Caki2 (cell line): ENCODE measurements at places on chromosomes 1 and 21. TPM values are rescaled to one million over a fixed set of nuclear protein-coding genes. Genes with fewer than 3 reads are reported as not detected.
A peak's percentile ranks its signal among the peaks of the same experiment; 100 is the strongest.

- DNase-seq, result no peak
These were observed 710 bp downstream of the GLRX2 start for GRCh38 chr1:193104502-193104906.

DNA sequence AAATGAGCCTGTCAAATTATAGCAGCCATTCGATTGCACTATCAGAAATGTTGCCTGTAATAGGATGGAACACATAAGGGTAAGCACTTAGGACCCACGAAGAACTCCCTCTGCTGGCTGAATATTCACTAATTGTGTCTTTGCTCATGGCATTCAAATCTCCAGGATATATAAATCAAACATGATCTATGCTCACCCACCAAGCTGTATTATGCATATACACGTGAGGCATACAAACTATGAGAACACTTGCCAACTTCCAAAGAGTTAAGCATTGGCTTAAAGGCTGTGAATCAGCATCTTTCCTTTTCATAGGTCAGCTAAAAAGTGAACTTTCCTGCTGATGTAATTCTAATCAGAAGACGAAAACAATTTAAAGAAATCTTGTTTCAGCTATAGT is 34.5 kb downstream of the TMPRSS15 start:
- peak; percentile 6 for DNase-seq

DNA sequence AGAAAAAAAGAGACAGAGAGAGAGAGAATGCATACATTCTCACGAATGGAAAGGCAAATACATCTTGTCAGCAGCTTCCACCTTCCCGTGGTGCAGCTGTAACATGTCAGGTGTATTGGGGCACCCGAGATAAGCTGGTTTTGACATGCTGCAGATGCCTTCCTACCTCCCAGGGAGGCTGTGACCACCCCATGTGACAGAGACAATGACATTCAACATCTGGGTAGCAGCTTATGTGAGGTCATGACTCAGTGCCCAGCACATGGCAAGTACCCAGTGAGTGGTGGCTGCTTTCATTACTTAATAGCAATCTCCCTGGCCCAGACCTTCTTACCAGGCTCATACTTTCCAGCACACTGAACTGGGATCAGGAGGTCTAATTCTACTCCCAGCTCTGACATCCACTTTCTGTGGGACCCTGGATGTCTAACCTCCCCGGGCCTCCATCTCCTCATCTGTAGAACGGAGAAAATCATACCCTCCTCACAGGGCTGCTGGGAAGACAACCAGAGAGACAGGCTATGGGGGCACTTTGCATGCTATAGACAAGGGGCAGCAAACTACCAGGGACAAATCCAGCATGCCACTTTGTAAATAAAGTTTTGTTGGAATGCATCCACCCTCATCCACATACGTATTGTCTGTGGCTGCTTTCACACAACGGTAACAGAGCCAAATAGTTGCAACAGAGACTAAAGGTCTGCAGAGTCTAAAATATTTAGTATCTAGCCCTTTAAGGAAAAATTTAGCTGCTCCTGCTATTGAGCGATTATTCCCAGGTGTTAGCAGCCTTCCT is 38.5 kb upstream of the ZBTB40 start:
- DNase-seq, result no peak

DNA sequence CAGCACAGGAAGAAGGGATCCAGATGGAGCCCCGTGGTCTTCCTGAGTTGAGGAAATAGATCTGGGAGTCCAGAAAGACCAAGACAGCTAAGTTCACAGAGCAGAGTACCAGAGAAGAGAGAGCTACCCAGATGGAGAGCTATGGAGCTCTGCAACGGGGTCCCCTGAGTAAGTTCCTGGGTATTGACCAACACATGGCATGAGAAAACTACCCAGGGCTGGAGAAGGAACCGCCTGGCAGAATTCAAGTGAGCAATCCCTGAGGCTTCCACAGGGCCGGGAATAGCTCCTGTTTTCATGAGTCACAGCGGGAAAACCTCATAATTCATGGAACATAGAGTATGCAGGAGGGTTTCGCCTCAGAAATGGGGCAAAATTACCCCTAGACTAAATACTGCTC is 19.7 kb downstream of the STPG1 start:
- DNase-seq, result no peak

- peak; percentile 65 for DNase-seq
These were observed at the start of gene FMN2 for GRCh38 chr1:240091614-240092300. Gene FMN2, plus strand, starts transcription at chr1:240091883. Its CDS starts 227 bp downstream, at chr1:240092110.

DNA sequence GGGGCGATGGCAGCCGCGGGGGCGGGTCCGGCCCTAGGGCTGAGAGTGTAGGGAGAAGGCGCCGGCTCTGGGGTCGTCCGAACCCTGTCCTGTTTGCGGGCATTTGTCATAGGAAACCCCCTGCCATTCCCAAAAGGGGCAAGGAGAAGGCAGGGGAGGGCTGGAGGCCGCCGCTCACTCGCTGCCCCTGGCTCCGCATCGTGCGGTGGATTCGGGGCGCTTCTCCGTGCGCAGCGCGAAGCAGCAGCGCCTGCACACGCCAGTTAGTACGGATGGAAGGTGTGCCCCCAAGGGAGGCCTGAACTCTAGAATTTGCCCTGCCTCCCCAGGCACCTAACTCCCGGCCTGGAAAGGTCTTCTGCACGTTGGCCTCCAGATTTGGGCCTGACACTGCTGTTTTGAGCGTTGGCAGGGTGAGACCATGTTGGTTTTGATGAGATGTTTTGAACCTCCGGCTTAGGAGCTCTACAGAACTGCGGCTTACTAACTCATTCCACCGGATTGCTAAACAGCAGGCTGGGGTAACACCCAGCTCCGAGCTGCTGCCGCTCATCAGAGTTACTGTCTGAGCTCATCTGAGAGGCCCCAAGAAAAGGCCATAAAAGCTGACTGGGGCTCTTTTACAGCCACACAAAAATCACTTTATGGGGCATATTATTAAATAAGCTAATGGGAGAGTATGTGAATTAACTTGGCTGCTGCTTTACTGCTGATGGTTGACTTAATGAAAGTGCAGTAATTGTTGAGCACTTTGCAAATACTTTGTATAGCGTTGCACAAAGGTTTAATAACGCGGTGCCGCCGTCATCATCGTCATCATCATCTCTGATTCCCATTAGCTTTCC is 987 bp downstream of the GPR137B start:
- DNase-seq, result no peak

DNA sequence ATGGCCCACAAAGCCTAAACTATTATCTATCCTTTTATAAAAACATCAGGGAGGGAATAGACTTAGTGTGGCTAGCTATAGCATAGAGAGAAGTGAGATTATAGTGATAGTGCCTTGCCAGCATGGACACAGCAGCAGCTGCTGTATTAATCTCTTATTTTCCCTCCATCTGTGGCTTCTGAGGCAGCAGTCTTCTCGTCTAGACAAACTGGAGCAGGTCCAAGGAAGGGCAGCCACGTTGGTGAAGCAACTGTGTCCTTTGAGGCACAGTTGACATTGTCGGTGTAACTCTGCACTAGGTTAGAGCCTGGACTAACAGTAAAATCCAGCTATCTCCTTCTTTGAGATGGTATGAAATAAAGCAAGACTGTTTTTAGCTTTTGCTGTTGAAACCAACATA is 131.3 kb downstream of the CACHD1 start:
- DNase-seq, result no peak

DNA sequence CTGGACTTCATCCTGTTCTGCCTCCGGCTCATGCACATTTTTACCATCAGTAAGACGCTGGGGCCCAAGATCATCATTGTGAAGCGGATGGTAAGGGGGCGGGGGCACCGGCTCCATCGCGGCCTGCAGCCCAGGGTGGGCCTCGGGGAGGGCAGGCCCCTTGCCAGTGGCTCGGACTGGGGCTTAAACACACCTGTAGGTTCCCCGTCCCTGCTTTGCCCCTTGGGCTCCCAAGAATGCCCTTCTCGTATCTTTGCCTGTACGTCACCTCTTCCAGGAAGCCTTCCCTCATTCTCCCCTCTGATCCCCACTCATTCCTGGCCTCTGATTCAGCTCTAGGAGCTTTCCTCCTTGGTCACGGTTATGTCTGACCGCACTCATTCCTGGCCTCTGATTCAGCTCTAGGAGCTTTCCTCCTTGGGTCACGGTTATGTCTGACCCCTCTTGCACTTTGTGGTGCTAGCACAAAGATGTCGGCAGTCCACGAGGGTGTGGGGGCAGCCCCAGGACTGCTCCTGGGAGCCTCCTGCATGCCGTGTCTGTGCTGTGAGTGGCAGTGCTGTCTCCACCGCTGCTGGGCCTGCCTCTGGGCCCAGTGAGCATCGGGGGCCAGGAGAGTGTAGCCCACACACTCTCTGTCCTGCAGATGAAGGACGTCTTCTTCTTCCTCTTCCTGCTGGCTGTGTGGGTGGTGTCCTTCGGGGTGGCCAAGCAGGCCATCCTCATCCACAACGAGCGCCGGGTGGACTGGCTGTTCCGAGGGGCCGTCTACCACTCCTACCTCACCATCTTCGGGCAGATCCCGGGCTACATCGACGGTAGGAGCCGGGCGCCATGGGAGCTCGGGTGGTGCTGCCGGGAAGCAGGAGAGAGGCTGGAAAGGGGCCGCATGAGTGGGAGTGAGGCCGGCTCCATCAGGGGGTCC is 49.1 kb upstream of the LRRC3 start:
- no peak for DNase-seq

DNA sequence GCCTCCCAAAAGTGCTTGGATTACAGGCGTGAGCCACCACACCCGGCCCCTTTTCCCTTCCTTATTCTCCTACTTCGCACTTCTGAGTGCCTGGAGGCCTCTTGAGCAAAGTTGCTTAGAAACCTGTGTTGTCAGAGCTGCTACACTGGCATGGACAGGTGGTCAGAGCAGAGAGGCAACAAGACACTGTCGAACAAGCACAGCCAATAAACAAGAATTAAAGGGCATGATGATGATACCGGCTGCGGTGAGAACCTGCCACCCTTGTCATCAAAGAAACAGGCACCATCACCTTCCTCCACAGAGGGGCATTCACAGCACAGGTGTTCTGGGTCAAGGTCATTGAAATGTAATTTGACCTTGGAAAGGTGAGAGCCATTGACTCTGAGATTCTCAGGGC is 23.3 kb downstream of the STUM start:
- no peak for DNase-seq

GRCh38 chr21:26379561-26379960 is 193.5 kb downstream of the CYYR1 start:
- DNase-seq, result no peak

- DNase-seq, result no peak
These were observed 40.4 kb downstream of the ATP6V1G3 start for GRCh38 chr1:198500096-198500495.

Gene KCNAB2
- 2.0 and 6.6 TPM in 2 replicates for total RNA-seq

Gene AXDND1
- 2.0 TPM in 1 of 2 replicates, not detected in the other for total RNA-seq

Gene KRTAP20-4
- not detected in 2 replicates for total RNA-seq

Gene AMIGO1
- total RNA-seq, result 0.51 and 3.4 TPM in 2 replicates

Gene OR2L8
- not detected in 2 replicates for total RNA-seq

Gene SLC22A15
- total RNA-seq, result 1.5 and 4.2 TPM in 2 replicates
